Left ventricle myocardium inferior (tissue), 1 donor: ENCODE measurements at places on chromosomes 11 and 22.

DNA sequence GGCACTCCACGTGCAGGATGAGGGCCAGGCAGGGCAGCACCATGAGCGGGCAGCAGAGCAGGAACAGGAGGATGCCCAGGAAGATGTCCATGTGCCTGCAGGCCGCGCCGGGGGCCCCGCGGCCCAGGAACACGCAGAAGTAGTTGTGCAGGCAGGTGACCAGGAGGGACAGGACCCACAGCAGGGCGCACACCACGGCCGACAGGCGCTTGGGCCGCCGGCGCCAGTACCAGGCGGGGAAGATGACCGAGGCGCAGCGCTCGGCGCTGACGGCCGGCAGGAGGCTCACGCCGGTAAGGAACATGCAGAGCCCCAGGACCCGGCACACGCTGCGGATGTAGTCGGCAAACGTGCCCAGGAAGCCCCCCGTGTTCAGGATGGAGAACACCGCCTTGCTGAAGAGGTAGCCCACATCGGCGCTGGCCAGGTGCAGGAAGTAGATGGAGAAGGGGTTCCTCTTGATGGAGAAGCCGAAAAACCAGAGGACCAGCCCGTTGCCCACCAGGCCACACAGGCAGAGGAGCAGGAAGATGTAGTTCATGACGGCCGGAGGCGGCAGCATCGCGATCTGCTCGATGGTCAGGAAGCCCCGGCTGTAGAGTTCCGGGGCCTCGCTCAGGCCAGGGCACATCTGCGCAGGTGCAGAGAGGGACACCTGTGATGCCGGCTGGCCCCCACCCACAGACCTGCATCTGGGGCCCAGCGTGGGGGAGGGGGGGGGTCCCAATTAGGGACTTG lies 7.2 kb downstream of the MRGPRF start:
- peaks cover 5% of the 10 kb centered on the region for H3K36me3 ChIP-seq
- no peak overlapping the region for H3K27ac ChIP-seq
- peaks cover 33% of the 10 kb centered on the region for H3K4me1 ChIP-seq
- peaks cover 28% of the 10 kb centered on the region for H3K27me3 ChIP-seq
- no peak for DNase-seq
- no peak overlapping the region for H3K4me3 ChIP-seq

DNA sequence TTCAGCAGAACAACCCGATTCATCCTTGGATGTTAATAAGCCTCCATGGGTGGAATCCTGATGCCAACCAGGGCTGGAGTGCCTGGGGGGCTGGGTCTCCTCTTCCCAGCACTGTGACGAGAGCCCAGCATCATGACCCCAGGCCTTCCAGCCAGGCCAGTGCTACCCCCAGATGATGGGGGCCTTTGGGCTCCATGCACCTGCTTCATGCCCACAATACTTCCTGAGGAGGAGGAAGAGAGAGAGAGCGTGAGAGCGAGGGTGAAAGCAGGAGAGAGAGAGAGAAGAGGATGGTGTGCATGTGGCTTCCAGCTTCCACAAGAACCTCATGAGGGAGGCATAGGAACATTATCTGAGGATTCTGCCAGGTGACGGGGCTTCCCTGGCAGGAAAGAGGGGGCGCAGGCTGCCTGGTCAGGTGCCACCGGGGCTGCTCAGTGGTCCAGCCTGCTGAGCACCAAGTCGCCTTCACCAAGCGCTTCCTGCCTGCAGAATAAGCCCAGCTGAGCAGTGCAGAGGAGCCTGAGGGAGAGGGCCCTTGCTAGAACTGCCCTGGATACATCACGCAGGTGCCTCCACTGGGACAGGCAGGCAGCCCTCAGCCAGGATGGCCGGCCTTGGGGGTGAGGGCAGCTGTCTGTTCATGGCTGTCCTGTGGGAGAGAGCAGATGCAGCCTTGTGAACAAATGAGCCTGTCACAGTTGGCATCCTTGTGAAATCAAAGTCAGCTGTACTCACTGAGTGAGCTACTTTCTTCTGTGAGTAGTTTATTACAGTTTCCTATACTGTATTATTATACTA lies 243.3 kb upstream of the B3GAT1 start:
- no peaks in the 10 kb centered on the region for H3K4me1 ChIP-seq
- no peaks in the 10 kb centered on the region for H3K36me3 ChIP-seq
- H3K4me3 ChIP-seq: no peak overlapping the region
- no peak overlapping the region for H3K27ac ChIP-seq
- H3K27me3 ChIP-seq: peaks cover 73% of the 10 kb centered on the region

- peaks cover 19% of the 10 kb centered on the region for H3K27me3 ChIP-seq
- no peak overlapping the region for H3K4me3 ChIP-seq
- no peaks in the 10 kb centered on the region for H3K4me1 ChIP-seq
- DNase-seq: no peak
- H3K36me3 ChIP-seq: no peaks in the 10 kb centered on the region
- H3K27ac ChIP-seq: no peak overlapping the region
Measured at GRCh38 chr11:59283825-59284772, 71.4 kb upstream of the MPEG1 start.

- no peak overlapping the region for H3K27ac ChIP-seq
- peaks cover 52% of the 10 kb centered on the region for H3K4me1 ChIP-seq
- no peak overlapping the region for H3K4me3 ChIP-seq
- DNase-seq: no peak
Measured at GRCh38 chr22:26564672-26565071, 25.3 kb downstream of the TPST2 start.

GRCh38 chr22:30336752-30337460 lies 10.2 kb upstream of the TBC1D10A start:
- peaks cover 68% of the 10 kb centered on the region for H3K4me1 ChIP-seq
- peak; percentile 68 for DNase-seq
- H3K36me3 ChIP-seq: peaks cover 100% of the 10 kb centered on the region
- H3K27me3 ChIP-seq: no peaks in the 10 kb centered on the region
- H3K27ac ChIP-seq: peak overlapping the region; percentile 69
- no peak overlapping the region for H3K4me3 ChIP-seq

- peak; percentile 79 for DNase-seq
- H3K27ac ChIP-seq: peak overlapping the region; percentile 76
- H3K27me3 ChIP-seq: no peaks in the 10 kb centered on the region
- H3K4me1 ChIP-seq: peaks cover 49% of the 10 kb centered on the region
- no peak overlapping the region for H3K4me3 ChIP-seq
Measured at GRCh38 chr22:26561756-26562417, 28.0 kb downstream of the TPST2 start.

DNA sequence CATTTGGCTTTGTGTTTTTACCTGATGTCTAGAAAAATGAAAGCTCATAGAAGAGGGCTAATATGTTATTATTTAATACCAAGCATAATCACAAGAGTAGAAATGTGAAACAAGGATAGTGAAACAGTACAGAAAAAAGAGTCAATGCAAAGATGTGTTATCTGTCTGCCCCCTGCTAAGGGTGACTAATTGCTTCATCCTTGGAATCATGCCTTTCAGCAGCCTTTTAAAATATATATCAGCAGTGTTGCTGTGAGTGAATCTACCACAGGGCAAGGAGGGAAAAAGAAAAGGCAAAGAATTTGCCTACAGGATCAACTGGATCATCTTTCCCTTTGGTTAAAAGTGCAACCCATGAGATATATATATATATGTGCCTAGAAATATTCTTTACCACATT lies 867.2 kb upstream of the RAG2 start:
- H3K4me3 ChIP-seq: no peak overlapping the region
- no peaks in the 10 kb centered on the region for H3K4me1 ChIP-seq
- no peak overlapping the region for H3K27ac ChIP-seq
- no peaks in the 10 kb centered on the region for H3K27me3 ChIP-seq
- no peak for DNase-seq
- no peaks in the 10 kb centered on the region for H3K36me3 ChIP-seq

DNA sequence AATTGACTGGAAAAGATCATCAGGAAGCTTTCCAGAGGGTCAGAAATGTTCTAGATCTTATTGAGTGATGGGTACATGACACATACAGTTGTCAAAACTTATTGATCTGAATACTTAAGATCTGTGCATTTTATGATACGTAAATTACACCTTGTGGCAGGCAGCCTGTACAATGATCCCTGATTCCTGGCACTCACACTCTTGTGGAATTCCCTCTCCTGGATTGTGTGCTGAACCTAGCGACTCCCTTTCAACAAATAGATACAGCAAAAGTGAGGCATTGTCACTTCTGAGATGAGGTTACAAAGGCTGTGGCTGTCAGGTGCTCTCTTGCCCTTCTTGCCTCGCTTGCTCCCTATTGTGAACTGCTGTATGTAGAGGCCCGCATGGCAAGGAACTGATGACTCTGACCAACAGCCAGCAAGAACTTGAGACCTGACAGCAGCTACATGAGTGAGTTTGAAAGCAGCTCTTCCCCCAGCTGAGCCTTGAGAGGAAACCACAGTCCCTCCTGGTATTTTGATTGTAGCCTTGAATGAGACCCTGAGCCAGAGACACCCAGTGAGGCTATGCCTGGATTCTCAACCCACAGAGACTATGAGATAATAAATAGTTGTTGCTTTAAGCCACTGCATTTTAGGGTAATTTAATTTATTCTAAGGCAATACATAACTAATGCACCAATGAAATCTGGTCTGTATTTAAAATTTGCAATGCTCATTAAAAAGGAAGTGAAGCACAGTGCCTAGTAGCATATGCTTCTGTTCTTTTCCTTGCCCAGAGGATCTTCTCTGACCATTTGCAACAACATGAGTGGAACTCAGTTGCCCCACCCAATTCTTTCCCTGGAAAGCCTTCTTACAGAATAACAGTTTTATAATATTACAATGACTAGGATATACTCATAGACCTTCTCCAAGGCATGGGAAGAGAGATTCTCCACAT lies 60.5 kb upstream of the IZUMO1R start:
- H3K27ac ChIP-seq: no peak overlapping the region
- no peak overlapping the region for H3K4me3 ChIP-seq
- no peaks in the 10 kb centered on the region for H3K4me1 ChIP-seq
- no peaks in the 10 kb centered on the region for H3K27me3 ChIP-seq
- no peak for DNase-seq

DNA sequence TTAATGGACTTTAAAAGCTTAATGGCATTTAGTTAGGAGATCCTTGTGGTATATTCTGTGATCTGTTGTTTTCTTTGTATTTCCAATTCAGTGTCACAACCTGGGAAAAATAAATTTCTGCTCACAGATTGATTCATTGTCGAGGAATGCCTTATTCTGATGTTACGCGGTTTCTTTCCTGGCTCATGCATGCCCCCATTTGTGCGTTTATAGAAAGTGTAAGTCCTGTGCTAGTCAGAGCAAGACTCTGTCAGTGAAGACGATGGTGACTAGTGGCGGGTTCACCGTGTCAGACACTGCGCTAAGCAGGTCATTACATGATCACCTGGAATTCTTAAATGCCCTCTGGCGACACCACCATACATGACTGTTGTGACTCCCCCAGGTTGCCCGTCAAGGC lies 169.4 kb downstream of the TBC1D22A start:
- H3K27ac ChIP-seq: no peak overlapping the region
- H3K4me3 ChIP-seq: no peak overlapping the region
- H3K36me3 ChIP-seq: no peaks in the 10 kb centered on the region
- H3K4me1 ChIP-seq: peaks cover 37% of the 10 kb centered on the region
- DNase-seq: no peak

DNA sequence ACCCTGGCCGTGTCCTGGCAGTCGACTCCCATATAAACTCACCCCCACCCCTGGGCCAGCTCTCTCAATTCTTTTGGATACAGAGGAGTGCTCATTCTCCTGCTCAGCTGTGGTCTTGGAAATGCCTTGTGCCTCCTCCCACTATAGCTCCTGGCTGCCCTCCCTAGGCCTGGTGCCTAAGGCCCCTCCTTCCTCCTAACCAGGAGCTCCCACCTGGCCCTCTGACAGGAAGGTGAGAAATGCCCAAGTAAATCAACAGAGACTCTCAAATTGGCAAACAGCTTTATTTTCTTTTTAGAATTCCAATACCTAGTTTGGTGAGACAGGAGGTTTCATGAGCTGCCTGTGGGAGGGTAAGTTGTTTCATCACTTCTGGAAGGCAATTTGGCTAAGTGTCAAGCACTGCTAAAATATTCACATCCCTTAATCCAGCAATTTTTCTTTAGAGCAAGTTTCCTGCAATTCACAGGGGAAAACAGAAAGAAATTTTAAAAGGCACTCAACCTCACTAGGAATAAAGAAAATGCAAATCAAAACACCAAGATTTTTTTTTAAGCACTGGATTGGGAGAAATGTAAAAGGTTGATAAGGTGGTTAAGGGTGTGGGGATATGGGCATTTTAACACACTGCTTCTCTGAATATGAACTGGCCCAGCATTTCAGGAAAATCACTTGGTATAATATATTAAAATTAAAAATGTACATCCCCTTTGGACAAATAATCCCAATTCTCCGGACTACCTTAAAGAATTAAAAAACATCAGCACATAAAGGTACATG lies 209.7 kb upstream of the ARHGAP20 start:
- DNase-seq: no peak
- no peak overlapping the region for H3K4me3 ChIP-seq
- H3K27me3 ChIP-seq: no peaks in the 10 kb centered on the region
- no peaks in the 10 kb centered on the region for H3K4me1 ChIP-seq
- no peaks in the 10 kb centered on the region for H3K36me3 ChIP-seq
